ENCODE measurements at places on chromosomes 7 and 10.

GRCh38 chr10:119398996-119399395 lies 143.5 kb downstream of the RGS10 start:
- no peak for DNase-seq

DNA sequence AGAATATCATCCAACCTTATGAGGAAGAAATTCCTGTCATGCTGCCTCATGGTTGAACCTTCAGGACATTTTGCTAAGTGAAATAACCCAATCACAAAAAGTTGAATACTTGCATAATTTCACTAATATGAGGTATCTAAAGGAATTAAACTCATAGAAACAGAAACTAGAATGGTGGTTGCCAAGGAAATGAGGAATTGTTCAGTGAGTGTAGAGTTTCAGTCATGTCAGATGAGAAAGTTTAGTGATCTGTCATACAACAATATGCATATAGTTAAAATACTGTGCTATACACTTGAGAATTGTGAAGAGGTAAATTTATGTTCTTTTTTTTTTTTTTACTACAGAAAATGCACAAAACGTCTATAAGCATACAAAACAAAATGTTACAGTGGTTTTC lies 60.7 kb downstream of the R3HCC1L start:
- no peak for DNase-seq

- no peak for DNase-seq
These were observed 212.4 kb upstream of the GALNT17 start for GRCh38 chr7:70919481-70920073.

GRCh38 chr7:151851145-151851751 lies 25.7 kb downstream of the PRKAG2 start:
- no peak for DNase-seq

GRCh38 chr7:94406696-94407095 lies 12.0 kb downstream of the COL1A2 start:
- DNase-seq: no peak

- no peak for DNase-seq
These were observed 227.0 kb upstream of the AOAH start for GRCh38 chr7:36951257-36951697.

DNA sequence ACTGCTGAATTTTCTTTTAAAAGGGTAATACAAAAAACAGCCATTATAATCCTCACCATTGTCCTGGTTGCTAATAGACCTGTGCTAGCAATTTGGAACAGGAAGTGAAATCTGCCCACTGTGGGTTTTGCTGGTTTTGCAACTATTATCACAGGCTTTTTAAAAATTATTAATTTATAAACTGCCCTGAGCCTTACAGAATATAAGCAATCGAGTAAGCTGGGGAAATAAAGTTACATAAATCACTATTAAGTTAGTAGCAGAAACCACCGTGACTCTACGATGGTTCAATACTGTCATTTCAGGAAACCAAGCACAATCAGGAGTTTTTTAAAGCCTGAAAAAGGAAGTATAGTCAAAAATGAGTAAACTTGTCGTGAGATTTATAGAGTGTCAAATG lies 62.3 kb downstream of the TMEM26 start:
- no peak for DNase-seq

GRCh38 chr10:61169294-61169693 lies 225.3 kb upstream of the RHOBTB1 start:
- no peak for DNase-seq

DNA sequence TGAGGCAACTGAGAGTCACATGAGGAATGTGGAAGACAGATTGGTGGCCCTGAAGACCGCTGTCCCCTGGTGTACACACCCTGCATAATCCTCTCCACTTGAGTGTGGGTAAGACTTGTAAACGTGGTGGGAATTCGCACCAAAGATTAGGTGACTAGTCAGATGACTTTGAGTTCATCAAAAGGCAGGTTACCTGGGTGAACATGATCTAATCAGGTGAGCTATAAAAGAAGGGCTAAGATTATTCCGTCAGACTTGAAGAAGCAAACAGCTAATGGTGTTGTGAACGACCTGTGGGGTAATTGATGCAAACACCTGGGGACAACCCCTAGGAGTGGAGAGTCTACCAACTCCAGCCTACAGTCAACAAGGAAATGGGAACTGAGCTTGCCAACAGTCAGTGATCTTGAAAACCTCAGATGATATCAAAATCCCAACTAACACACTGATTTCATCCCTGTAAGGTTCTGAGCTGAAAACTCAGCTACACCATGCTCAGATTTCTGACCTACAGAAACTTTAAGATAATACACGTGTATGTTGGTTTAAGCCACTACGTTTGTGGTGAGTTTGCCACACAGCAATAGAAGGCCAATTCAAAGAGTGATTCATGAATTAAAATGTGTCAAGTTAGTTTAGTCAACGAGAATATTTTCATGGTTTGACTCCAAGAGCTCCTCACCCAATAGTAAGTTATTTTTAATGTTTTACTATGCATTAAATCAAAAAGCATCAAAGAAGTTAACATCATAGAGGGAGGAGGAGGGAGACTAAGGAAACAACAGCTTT lies 16.7 kb downstream of the PRTFDC1 start:
- no peak for DNase-seq

- DNase-seq: no peak
These were observed 3.5 kb downstream of the APBB1IP start for GRCh38 chr10:26441491-26442214.

- DNase-seq: no peak
These were observed 700.5 kb upstream of the CELF2 start for GRCh38 chr10:10317151-10317550.

GRCh38 chr10:119243488-119243887 lies 36.1 kb downstream of the GRK5 start:
- DNase-seq: no peak

GRCh38 chr10:132497063-132497680 lies 40.4 kb upstream of the INPP5A start:
- peak; percentile 55 for DNase-seq

DNA sequence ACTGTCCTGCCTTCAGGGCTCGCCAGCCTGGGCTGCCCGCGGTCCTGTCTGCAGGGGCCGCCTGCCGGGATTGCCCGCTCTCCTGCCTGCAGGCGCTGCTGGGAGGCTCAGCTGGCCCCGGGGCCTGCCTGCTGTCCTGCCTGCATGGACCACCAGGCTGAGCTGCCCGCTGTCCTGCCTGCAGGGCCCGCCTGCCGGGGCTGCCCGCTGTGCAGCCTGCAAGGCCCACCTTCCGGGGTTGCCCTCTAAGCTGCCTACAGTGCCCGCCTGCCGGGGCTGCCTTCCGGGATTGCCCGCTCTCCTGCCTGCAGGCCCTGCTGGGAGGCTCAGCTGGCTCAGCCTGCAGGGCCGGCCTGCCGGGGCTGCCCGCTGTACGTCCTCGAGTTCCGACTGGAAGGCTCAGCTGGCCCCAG lies 164.4 kb downstream of the GLRX3 start:
- DNase-seq: no peak

- no peak for DNase-seq
These were observed 206.7 kb upstream of the KCTD7 start for GRCh38 chr7:66421830-66422475.

GRCh38 chr10:80535671-80536360 lies 1.9 kb upstream of the SH2D4B start:
- DNase-seq: peak; percentile 90

DNA sequence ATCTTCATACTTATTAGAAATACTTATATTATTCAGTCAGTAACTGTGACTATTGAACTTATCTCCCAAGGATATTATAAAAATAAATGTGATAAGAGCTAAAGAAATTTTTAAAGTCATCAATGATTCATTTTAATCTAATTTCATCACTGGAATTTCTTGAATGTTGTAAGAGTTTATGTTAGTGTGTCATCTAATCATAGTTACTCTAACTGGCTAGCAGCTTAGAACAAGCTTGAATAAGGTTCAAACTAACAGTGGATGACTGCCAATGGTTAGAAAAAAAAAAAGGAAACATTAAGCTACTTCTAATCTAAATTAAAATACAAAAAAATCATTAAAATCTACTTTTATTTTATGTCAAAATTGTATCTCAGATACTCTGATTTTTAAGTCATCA lies 1066.3 kb downstream of the CNTNAP2 start:
- DNase-seq: no peak

GRCh38 chr10:61285749-61286148 lies 167.4 kb downstream of the TMEM26 start:
- no peak for DNase-seq

GRCh38 chr10:108454224-108454623 lies 1289.7 kb upstream of the SORCS1 start:
- no peak for DNase-seq

GRCh38 chr10:77034795-77035194 lies 602.8 kb downstream of the KCNMA1 start:
- DNase-seq: no peak

GRCh38 chr7:158887594-158887993 lies 31.2 kb downstream of the DYNC2I1 start:
- DNase-seq: no peak

- no peak for DNase-seq
These were observed 18.7 kb downstream of the SRRM3 start for GRCh38 chr7:76220185-76221057.

DNA sequence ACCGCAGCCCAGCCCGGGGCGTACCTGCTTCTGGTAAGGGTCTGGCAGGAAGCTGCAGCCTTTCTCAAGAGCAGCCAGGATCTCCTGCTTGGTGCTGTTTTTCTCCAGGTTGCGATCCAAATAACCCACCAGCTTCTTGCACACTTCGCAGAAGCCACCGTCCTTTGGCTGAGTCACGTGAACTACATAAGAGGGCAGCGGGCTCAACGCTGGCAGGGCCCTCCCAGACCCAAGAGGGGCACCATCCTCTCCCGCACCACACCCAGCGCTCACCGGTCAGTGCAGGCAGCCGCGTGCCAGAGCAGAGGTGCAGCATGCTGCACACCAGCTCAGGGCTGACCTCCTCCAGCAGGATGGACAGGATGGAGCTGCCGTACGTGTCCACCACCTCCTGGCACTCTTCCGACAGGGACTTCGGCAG lies 31.6 kb downstream of the PSAP start:
- no peak for DNase-seq

DNA sequence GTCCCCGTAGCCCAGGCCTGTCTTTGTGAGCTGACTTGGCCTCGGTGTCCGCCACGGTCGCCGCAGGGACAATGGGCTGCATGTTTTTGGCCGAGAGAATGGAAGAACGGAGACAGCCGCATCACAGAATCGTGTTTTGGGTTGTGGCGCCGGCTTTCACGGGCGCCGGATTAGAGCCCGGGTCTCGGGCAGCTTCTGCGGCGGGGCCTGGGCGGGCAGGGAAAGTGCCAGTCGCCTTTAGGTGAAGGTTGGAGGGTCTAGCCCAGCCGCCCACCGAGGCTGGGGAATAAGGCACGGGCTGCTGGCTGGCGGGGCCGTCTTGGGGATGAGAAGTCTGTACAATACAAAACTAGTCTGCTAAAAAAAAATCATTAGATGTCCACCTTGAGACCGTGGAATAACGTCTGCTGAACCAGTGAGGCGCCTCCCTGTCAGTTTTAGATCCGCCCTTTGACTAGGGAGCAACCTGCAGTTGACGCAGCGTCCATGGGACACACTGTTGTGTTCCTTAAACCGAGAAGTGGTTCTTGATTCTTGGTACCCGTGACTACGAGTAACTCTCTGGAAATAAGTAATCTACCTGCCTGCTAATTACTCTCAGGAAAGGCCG lies 577 bp downstream of the DNAJB9 start:
- peak; percentile 74 for DNase-seq

DNA sequence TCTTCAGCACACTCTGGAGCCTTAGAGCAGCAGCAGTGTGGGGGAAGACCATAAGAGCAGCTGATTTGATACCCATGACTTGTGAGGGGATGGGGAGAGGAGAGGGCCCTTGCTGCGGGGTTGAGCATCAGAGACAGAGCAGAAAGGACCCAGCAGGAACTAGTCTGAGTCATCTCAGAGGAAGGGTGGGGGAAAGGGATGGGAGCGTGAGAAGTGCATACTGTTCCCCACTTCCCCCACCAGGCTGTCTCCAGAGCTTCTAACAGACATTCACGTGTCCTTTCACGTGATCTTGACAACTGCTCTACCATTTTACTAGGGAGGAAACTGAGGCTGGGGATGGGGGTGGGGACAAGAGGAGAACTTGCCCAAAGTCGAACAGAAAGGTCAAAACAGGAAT lies 38.7 kb downstream of the FAM241B start:
- DNase-seq: no peak

DNA sequence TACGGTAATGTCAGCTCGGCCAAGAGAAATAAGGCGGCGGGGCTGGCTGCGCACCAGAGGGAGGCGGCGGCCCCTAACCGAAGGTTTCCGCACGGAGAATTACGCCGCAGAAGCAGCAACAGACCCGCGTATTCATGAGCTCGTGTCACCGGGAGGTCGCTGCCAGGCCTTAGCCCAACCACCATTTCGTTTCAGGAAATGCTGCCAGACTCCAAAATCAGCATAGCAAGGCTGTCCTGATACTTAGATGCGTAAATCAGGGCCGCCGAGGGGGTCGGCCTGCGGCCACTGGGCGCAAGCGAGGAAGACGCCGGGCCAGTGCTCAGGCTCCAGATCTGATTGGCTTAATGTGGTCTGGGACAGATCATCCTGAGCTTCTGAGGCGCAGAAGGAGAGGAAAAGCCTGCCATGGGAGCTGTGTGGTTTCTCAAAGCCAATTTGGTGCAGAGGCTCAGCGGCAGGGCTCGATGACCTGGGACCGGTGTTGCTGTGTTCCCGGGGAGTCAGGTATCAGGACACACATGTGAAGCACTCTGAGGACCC lies 247.9 kb downstream of the BAMBI start:
- no peak for DNase-seq

GRCh38 chr10:78211561-78212051 lies 177.9 kb downstream of the RPS24 start:
- no peak for DNase-seq

- no peak for DNase-seq
These were observed 115.6 kb downstream of the ATXN7L1 start for GRCh38 chr7:105760551-105761447.

GRCh38 chr7:143480501-143480900 lies 2.8 kb downstream of the TAS2R41 start:
- DNase-seq: no peak

DNA sequence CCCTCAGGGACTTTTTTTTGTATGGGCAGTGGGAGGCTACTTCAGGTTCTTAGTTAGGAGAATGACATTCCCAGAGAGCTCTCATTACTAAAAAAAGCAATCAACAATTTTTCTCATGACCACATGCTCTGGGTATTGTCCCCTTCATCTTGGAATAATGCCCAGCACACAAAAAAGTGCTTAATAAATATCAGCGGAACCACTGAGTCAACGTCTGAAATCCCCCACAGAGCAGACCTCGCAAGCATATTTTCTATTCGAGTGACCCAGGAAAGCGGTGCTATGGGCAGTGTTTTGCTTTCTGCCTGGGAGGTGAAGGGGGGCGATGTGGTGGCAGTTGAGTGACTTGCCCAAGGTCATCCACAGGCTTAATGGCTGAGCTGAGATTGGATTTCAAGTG lies 493.4 kb upstream of the ZMIZ1 start:
- DNase-seq: no peak

- DNase-seq: no peak
These were observed 40.8 kb downstream of the RBM20 start for GRCh38 chr10:110684800-110685446.

Data from suprapubic skin (tissue), 4 donors.